ENCODE measurements at places on chromosomes 16 and 17.
A peak's percentile ranks its signal among the peaks of the same experiment; 100 is the strongest.

DNA sequence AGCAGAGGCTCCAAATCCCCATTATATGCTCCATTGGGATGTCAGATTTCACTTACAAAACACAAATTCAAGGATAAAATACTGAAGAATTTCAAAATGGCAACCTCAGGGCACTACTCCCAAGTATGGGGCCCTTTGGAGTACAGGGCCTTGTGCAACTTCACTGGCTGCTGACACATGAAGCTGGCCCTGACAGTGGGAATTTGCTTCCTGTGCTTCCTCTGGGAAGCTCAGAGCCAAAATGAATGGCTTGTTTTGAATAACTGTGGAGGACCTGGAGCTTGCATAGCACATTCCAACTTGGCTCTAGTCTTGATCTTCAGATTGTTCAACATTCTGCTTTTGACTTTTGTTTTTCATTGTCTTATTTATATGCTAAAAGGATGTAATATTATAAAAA lies 52.3 kb upstream of the HNF1B start:
- no peak for DNase-seq

DNA sequence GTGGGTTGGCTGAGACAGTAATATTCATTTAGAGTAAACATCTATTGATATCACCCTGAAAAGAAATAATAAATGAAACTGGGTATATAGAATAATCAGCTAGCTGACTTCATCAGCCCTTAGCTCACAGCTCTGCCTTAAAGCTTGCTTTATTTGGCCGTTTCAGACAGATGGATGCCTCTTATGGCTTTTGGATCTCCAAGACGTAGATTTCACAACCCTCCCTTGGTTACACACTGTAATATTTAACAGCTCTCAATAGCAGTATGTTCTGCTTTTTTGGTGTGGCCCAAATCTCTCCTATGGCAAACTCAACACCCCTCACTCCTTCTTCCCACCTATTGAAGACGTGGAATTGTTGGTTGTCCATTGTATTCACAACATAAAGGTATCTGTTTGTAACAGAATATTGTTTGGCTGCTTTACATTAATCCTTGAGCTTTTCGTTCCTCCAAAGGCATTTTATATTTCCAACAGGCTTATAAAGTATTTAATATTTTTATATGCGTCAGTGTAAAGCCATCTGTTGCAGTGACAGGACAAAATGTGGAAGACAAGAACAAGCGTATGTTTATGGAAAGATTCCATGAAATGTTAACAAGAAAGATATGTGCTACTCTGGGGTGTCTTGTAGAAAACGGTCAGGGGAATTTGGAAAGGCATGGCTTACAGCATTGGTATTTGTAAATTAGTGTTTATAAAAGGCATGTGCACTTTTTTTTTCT lies 837.0 kb upstream of the RBFOX1 start:
- no peak for DNase-seq

- no peak for DNase-seq
Measured at GRCh38 chr17:83149761-83150251, 70.4 kb downstream of the METRNL start.

- DNase-seq: no peak
Measured at GRCh38 chr17:29145289-29146073, 34.7 kb downstream of the MYO18A start.

GRCh38 chr16:35744726-35745125 lies 2285.3 kb downstream of the TP53TG3F start:
- no peak for DNase-seq

DNA sequence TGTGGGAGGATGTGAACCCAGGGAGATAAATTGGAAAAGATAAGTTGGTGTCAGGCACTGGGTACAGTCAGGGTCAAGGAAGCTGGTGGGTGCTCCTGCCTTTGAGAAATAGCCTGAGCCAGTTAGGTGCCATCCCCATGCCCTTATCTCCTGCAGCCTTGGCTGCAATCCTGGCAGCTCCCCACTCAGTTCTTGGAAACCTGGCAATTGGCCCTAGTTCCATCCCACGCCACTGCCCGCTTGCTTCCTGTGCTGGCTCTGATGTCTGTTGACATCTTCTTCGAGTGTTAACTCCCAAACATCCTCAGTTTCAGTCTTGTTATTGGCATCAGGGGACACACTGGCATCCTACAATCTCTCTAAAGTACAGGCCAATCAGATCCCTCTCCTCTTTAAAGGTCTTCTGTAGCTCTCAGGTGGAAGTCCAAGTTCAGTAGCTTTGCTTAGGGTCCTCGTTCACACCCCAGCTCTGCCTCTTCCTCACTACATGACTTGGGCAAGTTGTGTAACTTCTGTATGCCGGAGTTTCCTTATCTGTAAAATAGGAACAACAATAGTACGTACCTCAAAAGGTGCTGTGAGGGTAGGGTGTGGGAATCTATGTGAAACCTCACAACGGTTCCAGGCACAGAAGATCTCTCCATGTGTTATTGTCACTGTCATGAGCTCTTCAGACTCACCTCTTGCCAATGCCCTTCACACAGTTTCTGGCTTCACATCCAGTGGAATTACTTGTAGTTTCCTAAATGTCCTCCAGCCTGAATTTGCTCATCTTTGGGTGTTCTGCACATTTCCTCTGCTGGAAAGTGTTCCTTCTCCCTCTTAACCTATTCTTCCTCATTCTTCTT lies 13.5 kb upstream of the PRKAR1A start:
- peak; percentile 34 for DNase-seq

DNA sequence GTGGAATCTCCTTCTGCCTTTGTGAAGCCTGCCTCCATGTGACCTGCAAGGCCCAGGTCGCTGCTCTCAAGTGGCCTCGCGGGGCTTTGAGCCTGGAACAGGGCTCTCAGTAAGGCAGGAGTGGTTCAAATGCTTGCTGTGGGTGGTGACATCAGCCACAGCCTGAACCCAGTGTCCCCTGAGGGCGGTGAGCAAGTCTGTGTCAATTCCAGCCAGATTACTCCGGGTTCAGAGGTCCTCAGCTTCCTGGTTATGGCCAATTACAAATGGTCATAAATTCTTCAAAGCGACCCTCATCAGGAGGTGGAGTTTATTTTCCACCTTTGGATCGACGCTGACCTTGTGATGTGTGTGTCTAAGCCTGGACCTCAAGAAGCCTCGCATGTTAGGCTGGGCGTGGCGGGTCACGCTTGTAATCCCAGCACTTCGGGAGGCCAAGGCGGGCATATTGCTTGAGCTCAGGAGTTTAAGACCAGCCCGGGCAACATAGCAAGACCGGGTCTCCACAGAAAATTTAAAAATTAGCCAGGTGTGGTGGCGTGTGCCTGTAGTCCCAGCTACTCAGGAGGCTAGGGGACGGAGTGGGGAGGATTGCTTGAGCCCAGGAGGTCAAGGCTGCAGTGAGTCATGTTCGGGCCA lies 17.3 kb downstream of the LGALS3BP start:
- DNase-seq: no peak

GRCh38 chr17:53191878-53192277 lies 630.8 kb upstream of the KIF2B start:
- DNase-seq: no peak

- DNase-seq: no peak
Measured at GRCh38 chr17:29180788-29181160, 576 bp upstream of the MYO18A start.

GRCh38 chr17:34581446-34582184 lies 2.2 kb downstream of the TMEM132E start:
- no peak for DNase-seq

DNA sequence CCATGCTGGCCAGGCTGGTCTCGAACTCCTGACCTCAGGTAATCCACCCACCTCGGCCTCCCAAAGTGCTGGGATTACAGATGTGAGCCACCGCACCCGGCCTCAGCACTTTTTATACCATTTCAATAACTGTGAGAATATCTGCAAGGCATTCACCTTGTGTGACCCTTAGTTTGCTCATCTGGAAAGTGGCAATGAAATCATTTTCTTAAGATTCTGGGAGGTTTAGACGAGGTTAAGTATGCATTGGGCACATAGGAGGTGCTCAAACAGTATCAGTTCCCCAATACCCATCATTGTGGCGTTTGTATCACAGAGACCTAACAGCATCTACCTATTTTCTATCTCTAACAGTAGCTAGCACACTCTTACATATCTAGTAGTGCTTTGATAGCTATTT lies 481.9 kb upstream of the ERCC4 start:
- DNase-seq: no peak

GRCh38 chr17:70820276-70820675 lies 650.9 kb downstream of the KCNJ2 start:
- DNase-seq: no peak

GRCh38 chr16:4648917-4649316 lies 24.3 kb downstream of the MGRN1 start:
- no peak for DNase-seq

DNA sequence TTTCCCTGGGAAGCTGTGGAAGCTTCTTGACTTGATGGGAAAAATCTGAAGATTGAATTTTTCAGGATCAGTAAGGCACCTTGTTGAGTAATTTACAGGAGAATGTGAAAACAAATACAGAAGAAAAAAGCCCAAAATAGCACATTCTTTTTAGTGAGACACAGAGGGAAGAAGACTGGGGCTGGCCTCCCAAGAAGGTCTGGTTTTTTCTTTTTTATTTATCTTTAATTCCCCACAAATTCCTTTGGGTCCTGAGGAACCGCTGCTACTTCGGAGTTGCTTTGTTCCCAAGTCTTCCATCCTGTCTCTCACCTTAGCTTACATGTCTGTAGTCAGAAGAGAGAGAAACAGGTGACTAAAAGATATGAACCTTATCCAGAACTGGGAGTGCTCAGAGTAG lies 166.6 kb upstream of the NOG start:
- DNase-seq: no peak

- peak; percentile 97 for DNase-seq
Measured at GRCh38 chr17:47650525-47651522, 1.1 kb downstream of the KPNB1 start.

GRCh38 chr17:74950207-74950606 lies 14.5 kb downstream of the OTOP3 start:
- no peak for DNase-seq
